Mammary microvascular endothelial cell (primary cell): ENCODE measurements at places on chromosomes 7 and 10. TPM values are rescaled to one million over a fixed set of nuclear protein-coding genes. Genes with fewer than 3 reads are reported as not detected.

The ATRNL1 gene
- not detected in 2 replicates for total RNA-seq

The FGFR2 gene
- 0.10 and 0.13 TPM in 2 replicates for total RNA-seq

The FBXO24 gene
- 1.00 TPM in 1 of 2 replicates, not detected in the other for total RNA-seq

The GRM3 gene
- total RNA-seq, result not detected in 2 replicates

The AKR1D1 gene
- not detected in 2 replicates for total RNA-seq

The ITPRID1 gene
- total RNA-seq, result not detected in 2 replicates

The UNC5B gene
- total RNA-seq, result 3.1 and 3.3 TPM in 2 replicates

The PAPOLB gene
- total RNA-seq, result not detected in 2 replicates

The AGAP5 gene
- total RNA-seq, result 0.27 and 0.74 TPM in 2 replicates

The GHRHR gene
- total RNA-seq, result not detected in 2 replicates

The GATA3 gene
- under 0.01 and 0.39 TPM in 2 replicates for total RNA-seq

The LEP gene
- not detected in 2 replicates for total RNA-seq

The GPR37 gene
- 0.10 TPM in 1 of 2 replicates, not detected in the other for total RNA-seq

The C10orf71 gene
- total RNA-seq, result not detected in 2 replicates

The NAT16 gene
- not detected in 2 replicates for total RNA-seq

The FEZF1 gene
- total RNA-seq, result not detected in 2 replicates

The CD36 gene
- 6.5 and 9.4 TPM in 2 replicates for total RNA-seq
